Esophagus muscularis mucosa (tissue), 4 donors: ENCODE measurements at places on chromosomes 4 and X. TPM values are rescaled to one million over a fixed set of nuclear protein-coding genes. Genes with fewer than 3 reads are reported as not detected.
A peak's percentile ranks its signal among the peaks of the same experiment; 100 is the strongest.

- no peak for DNase-seq
Observed at GRCh38 chr4:88178626-88179231, 20.3 kb upstream of the ABCG2 start.

DNA sequence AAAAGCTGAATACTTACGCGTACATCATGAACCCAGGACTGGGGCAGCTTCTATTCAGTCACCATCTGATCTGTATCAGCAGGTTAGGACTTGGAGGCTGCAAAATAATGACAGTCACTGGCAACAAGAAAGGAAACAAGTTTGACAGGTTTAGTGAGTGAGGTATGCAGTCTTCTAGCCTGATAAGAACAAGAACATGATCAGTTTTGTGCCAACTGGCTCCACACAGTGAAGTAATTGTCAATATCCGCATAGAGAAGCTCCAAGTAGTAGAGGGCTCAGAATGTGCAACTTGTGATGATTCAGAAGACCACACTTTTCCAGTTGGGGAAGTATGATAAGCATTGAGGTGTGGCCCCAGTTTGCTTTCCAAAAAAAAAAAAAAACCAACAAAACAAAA is at the start of gene TMPRSS11F:
Gene TMPRSS11F (minus strand): TSS at position 77 of the 400 bp plus-strand sequence. CDS start 49 bp downstream, at position 28.
- DNase-seq, result no peak

DNA sequence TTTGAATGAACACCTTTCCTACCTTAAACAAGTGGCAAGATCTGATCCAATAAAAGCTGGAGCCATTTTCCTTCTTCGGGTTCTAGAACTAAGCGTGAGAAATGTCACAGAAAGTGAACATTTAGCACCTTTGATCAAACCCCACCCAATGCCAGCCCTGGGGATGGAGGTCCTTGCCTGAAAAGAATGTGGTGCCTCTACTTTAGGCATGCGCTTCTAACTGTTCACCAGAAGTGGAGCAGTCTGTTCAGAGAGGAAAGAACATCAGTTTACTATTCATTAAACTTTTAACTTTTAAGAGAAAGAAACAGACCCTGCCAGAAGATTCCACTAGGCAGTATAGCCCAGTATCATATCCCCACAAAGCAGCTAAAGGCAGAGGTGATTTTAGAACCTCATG is 75.9 kb downstream of the INTS12 start:
- no peak for DNase-seq

DNA sequence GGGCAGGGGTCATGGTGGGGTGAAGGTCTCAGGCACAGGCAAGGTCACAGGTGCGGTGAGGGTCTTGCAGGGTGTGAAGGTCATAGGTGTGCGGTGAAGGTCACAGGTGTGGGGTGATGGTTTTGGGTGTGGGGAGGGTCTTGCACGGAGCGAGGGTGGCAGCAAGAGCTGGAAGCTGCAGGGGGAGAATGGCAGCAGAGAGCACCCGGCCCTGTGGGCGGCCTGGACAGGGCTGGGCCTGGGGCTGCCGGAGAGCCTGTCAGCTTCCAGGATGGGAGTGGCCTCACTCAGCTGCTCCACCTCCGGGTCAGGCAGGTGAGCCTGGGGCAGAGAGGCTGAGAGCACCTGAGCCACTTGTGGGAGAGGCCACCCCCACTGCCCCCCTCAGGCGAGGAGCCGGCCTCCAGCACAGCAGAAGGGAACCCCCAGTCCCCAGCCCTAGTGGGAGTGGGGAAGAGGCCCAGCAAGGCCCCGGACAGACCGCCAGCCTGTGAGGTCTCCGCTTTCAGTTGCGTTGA is 1.5 kb downstream of the MSANTD1 start:
- DNase-seq, result no peak

GRCh38 chrX:18855919-18856644 is 127.8 kb downstream of the PHKA2 start:
- DNase-seq, result no peak

- no peak for DNase-seq
Observed at GRCh38 chr4:6660430-6660829, 19.9 kb downstream of the MRFAP1 start.

Gene PHEX
- 0.63 TPM for total RNA-seq

DNA sequence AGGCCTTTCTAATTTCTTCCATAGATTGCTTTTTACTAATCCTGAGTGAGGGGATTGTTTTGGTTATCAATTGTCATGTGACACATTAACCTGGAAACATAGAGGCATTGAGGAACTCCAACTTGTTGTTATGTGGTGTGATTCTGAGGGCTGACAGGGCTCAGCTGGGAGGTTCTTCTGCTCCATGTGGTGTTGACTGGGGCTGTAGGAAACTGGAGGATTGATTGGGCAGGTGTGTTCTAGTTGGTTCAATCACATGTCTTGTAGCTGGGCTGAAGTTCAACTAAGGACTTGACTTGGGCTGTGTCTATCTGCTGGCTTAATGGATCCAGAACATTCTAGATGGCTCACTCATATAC is 10.8 kb upstream of the CRLF2 start:
- DNase-seq, result no peak

DNA sequence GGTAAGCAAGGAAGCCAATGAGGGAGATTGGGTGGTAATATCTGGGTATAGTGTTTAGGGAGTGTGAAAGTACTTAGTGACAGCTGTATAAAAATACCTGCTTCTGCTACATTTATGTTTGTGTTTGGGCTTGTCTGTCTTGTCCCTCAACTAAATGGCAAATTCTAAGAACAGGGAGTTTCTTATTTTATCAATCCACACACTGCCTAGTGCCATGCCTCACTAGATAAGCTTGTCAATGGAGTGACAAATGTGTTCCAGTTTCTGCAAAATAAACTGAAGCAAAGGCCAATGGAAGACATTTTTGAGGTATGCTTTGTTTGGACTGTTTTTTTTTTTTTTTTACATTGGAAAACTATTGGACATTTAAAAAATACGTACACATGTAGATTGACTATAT is 418.0 kb downstream of the SH2D1A start:
- DNase-seq, result no peak

Gene CENPE
- total RNA-seq, result 0.42 TPM

Gene ERAS
- not detected for total RNA-seq

DNA sequence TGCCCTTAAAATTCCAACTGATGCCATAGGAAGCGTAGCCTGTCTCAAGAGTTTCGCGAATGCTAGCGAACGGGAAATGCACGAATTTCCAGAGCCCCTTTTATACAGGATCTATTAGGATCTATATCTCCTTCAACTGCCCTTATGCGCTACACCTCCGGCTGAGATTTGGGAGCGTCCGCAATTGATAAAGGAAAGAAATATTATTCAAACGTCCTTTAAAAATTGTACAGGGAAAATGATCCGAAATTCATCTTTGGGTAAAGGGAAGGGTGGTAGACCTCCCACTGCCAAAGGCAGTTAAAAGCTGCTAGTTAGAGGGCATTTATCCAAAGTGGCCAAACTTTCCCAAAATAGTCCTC is 609 bp downstream of the NR3C2 start:
- no peak for DNase-seq

Gene RHOXF2B
- total RNA-seq, result not detected

DNA sequence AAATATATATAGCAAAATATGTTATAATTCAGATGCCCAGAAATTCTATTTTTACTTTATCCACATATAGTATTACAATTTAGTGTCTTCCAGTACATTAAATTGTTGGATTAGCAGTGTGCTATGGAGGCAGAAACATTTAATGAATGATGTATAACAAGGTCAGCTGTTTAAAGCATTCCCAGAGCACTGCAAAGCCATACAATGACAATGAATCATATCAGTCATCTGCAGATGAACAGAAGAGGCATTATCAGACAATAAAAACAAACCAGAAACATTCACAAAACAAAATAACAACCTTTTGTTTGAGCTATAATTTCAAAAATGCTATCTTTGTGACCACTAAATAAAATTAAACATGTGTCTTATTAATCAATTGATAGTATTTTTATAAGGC is 524.2 kb downstream of the FAT4 start:
- DNase-seq, result no peak

DNA sequence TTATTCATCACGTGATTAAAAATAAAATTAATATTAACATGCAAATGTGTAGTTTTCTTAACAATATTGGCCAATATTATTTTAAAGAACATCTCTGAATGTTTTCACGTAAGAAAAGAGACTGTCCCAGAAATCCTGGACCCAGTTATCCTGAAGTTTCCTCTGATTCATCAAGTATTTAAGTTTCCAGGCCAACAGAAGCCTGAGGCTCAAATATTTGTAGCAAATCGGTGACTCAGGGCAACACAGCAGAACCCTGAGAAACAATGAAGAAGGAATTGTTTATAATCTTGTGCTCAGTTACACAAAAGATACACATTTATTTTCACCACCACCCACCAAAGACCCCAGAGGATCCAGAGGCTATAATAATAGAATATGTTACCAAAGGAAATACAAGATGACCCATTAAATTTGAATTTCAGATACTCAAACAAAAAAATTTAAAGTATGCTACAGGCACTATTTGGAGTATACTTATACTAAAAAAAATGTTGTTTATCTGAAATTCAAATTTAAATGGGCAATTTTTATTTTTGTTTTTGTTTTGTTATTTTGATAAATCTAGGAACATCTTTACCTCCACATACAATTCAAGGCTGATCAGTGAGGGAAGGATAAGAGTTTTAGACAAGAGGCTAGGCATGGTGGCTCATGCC is 33.9 kb upstream of the SLC7A11 start:
- DNase-seq, result no peak

Gene STATH
- total RNA-seq, result not detected

DNA sequence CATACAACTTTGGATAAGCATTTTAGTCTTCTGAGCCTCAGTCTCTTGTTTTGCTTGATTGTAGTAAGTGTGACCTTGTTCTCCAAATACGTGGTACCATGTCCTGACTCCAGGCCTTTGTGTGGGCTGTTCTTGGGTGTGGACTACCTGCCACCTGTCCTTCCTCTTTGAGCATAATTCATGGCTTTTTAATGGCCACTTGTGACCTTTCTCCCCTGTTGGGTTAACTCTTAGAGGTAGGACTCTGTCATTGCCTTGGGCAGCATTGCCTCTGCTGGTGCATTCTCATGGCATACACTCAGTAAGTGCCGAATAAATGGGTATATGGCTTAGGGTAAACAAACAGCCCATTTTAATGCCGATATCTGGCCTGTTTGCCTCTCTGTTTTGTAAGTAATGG is 3.0 kb downstream of the NSD2 start:
- DNase-seq, result no peak

DNA sequence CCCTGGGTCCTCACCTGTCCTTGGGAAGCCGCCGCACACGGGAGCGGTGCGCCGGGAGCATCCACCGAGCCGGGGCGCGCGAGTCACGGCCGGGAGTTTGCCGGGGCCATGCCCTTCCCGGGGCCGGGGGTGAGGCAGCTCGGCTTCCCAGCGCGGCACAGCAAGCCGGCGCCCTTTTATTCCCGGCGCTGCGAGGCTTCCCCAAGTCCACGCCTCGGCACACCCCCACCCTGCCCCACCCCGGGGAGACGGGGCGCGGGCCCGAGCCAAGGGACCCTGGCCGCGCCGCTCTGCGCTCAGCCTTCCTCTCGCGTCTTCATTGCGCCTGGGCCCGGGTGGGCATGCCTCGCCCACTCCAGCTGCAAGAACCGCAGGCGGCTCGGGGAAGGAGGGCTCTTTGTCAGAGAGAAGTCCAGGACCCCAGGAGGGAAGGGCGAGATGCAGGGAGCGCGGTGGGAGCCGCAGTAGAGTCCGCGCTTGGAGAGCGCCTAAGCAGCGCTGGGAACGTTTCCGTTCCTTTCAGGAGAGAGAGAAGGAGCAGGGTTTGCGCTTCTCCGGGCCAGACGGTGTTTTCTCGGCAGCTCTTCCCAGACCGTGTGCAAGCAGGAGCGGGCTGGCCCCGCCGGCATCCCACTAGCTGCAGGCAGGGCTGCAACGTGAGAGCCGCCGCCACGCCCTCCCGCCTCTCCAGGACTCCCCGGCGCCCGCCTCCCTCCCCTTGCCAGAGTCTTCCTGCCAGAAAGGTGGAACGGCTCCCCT is at the start of gene MXRA5:
Gene MXRA5 (minus strand): TSS at position 152 of the 759 bp plus-strand sequence. CDS start 2,819 bp downstream, outside the sequence.
- DNase-seq, result no peak

- no peak for DNase-seq
Observed at GRCh38 chrX:96982161-96982560, 98.5 kb downstream of the RPA4 start.

Gene HHIP
- 0.17 TPM for total RNA-seq

Gene HS6ST2
- 0.99 TPM for total RNA-seq

Gene CT83
- not detected for total RNA-seq

DNA sequence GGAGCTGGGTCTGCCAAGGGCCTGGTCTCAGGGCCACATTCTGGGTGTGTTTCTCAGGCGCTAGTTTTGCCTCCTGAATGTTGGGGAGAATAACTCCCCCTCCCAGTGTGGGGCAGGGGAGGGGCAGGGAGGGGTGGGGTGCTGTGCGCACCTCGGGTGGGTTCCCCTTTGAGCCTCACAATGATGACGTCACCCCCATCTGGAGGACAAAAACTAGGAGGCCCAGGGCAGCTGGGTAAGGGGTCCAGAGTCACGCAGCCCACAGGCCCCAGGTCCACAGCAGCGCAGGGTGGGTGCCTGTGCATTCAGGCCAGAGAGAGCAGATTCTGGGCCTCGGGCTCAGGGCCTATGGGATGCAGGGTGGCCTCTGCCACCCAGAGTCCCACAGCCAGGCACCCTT is 23.7 kb upstream of the HMX1 start:
- no peak for DNase-seq

GRCh38 chrX:103722505-103722904 is 11.8 kb downstream of the TMEM31 start:
- no peak for DNase-seq

Gene TMPRSS11D
- not detected for total RNA-seq

GRCh38 chr4:46392421-46392820 is 2.5 kb upstream of the GABRA2 start:
- no peak for DNase-seq

Gene BMPR1B
- 19.7 TPM for total RNA-seq

- DNase-seq, result no peak
Observed at GRCh38 chr4:183783991-183784553, 121.0 kb upstream of the STOX2 start.

Gene SPRY1
- total RNA-seq, result 103 TPM

- DNase-seq, result no peak
Observed at GRCh38 chr4:93319041-93319440, 509.5 kb upstream of the ATOH1 start.

GRCh38 chr4:5051278-5052203 is at the start of gene STK32B:
Gene STK32B, plus strand, starts transcription at chr4:5051480.
- DNase-seq, result peak; percentile 92

- DNase-seq, result no peak
Observed at GRCh38 chrX:13965531-13965930, 64.2 kb downstream of the GEMIN8 start.

Gene F9
- not detected for total RNA-seq
